Activated naive CD8-positive, alpha-beta T cell treated with anti-CD3 and anti-CD28 coated beads, Interleukin-2, amount 10 ng/mL, durations not matched to agents 7 days and 5 days (primary cell): ENCODE measurements at places on chromosomes 1 and 21. TPM values are rescaled to one million over a fixed set of nuclear protein-coding genes. Genes with fewer than 3 reads are reported as not detected.

DNA sequence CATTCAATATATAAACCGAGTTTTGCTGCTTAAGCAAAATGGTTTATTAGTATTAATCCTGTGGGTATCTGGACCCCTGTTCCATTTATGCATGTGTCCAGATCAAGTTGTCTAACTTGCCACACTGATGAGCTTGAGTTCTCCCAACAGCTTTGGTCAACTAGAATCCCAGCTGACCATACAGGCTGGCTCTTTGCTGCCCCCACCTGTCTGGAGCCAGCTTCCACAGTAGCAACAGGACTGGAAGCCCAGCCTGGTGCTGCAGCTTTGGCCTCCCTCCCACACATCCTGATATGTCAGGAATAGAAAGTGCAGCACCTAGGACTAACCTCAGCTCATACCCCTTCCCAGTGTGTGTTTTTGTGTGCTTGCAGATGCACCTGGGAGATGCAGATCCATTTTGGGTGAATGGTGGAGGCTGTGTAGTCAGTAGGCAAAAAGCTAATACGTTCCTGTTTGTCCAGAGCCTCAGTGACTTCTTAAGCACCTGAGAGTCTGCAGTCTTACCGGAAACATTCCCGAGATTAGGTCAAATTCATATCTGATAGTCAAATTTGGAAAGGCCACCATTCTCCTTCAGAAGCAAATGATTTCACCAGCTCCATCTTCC lies 40.9 kb upstream of the BEND5 start:
- peak; percentile 43 for DNase-seq

GRCh38 chr1:58773406-58773840 lies 10.4 kb downstream of the JUN start:
- DNase-seq = peak; percentile 37

GRCh38 chr1:64836802-64837201 lies 91.9 kb downstream of the RAVER2 start:
- DNase-seq = no peak

DNA sequence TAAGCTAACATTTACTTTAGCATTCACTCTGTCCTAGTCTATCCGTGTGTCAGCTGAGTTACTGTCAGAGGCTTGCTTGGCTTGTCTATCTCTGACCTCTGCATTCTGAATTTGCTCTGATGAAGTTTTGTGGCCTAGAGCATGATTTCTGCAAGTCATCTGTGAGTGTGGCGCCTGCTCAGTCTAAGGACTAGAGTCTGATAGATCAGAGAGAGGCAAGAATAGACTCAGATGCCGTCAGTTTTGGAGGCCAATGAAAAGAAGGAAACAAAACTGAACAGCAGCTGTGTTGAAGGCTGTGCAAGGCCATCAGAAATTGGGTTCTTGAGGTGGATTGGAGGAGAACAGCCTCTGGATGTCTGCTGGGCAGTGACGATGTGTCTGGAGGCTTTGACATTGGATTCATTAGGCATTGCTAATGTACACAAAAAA lies 573.1 kb downstream of the USP25 start:
- no peak for DNase-seq

DNA sequence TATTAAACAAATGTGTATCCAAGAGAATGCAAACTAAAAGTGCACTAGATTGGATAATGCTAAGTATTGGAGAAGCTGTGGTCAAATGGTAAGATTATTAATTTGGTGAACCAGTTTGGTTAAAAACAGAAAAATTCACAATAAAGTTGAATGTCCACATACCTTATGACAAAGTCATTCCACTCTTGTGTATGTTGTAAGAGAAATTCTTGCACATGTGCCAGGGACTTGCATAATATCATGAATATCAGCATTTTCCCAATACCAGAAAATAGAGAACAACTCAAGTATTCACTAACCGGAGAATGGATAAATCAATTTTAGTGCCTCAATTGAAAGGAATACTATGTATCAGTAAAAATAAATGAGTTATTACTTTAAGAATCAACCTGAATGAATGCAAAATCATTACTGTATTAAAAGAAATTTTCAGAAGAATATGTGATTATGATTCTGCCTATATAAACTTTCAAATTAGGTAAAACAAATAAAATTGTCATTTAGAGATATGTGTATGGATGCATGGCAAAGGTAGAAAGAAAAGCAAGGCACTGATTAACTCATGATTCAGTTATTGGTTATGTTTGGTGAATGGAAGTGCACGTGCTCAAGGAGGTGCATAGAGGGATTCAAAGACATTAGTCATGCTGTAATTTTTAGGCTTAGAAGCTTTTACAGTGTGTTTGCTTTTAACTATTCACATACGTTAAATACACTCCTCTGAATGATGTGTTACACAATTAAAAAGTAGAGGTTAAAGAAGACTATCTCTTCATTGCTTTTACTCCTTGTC lies 217.4 kb upstream of the KCNK2 start:
- DNase-seq = no peak

DNA sequence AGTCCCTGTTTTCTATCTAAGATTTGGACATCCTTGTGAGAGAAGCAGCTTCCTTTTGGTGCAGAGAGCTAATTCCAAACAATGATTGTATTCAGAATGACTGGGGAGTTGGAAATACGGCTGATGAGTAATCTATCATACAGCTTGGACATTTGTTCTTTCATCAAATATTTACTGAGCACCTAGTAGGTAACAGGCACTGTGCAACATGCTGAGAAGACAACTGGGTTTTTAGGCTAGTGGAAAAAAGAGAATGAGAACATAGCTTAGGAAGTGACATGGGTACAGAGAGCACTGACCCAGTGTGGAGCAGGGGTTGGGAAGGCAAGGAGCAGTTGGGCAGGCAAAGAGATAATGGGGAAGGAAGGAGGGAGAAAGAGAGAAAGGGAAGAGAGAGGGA lies 87.5 kb downstream of the TBX19 start:
- no peak for DNase-seq

The OR2L13 gene
- total RNA-seq = not detected

The S100A6 gene
- total RNA-seq = 373 TPM

The EXTL1 gene
- total RNA-seq = not detected
